ENCODE measurements at places on chromosomes 2 and 18.

- DNase-seq = no peak
Observed at GRCh38 chr18:34048423-34048822, 176.3 kb downstream of the NOL4 start.

DNA sequence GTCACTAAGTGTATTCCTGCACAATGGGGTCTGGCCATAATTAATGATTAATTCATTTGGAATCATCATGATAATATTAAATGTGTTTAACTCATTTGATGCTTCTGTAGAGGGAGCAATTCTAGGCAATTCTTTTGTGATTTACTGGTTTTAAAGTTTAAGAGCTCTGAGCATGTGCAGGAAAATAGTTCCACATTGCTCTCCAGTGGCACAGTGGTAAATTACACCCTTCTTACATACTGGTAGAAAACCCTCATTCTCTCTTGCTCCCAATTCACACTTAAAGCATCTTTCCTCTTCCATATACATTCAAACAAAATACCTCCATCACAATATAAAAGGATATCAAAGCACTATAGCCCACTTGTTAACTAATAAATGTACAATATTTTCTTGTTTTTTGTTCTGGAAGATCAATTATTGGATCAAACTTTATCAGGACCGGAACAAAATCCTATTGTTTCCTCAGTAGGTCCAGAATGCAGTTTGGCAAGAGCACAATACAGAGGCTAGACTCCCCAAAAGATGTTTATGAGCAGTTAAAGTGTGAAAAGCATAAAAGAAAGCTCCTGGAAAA is 844.3 kb downstream of the MBD2 start:
- DNase-seq = no peak

- peak; percentile 86 for DNase-seq
Observed at GRCh38 chr2:43226558-43226954, at the start of gene ZFP36L2. Gene ZFP36L2, minus strand, starts transcription at chr2:43226606. Its CDS starts 291 bp downstream, at chr2:43226315.

DNA sequence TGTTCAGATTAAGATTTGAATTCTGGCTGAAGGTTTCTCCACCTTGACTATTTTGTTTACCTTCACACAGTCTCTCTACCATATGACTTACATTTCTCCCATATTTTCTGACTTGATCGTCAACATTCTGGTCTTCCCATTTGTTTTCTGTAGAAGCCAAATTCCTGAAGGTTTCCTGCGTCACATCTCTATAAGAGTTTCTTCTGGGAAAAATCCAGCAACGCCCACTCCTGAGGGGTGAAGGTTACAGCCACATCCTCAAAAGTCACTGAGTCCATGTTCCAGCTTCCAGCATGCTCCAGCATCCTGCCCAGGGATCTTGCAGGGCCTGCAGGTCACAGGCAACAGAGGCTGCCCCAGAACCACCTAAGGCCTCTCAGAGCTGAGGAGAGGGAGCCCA is 47.5 kb downstream of the NBEAL1 start:
- no peak for DNase-seq

- no peak for DNase-seq
Observed at GRCh38 chr18:79796531-79797405, 970 bp upstream of the KCNG2 start.

DNA sequence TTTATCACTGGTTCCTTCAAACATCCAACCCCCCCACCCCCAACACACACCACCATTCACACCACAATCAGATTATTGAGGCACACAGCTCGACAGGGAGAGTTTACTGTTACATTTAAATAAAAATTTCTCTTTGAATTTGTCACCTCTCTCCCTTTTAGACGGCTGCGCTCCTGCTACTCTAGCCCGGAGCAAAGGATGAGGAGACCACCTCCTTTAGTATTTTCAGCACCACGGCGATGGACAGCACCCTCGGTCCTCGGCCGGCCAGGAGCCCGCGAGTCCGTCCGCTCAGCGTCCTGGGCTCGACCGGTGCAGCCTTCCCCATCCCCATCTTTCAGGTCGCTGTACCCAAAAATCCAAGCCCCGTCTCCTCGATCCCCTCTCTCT is 892 bp downstream of the CELF4 start:
- no peak for DNase-seq

DNA sequence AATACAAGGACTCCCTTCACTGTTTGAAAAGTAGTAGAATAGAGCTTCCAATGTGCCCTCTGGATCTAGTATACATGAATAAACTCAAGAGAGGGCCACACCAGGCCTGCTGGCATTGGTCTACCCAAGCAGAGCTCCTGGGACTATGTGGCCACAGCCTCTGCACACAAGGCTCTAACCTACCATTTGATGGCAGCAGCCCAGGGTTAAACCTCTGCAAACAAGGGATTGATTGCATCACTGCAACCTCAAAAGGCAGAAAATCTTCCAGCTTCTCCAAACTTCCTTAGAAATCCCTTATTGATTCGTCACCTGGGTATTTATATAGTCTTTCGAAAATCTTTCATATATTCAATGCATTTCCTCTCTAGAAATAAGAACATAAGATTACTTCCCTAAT is 147.6 kb upstream of the SETBP1 start:
- DNase-seq = no peak

GRCh38 chr2:11907190-11907589 is 160.8 kb downstream of the LPIN1 start:
- no peak for DNase-seq

DNA sequence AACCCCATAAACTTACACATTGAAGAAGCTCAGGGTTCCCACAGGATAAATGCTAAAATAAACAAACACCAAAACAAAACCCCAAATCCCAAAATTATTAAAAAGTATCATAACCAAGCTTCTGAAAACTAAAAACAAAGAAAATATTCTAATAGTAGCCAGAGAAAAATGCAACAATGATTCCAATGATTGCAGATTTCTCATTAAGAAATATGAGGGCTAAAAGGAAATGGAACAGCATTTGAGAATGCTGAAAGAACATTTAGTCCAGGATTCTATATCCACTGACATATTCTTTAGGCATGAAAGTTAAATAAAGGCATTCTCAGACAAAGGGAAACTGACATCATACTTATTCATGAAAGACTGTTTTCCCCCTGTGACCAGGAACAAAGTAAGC is 212.4 kb downstream of the SLC4A10 start:
- DNase-seq = no peak

GRCh38 chr2:169670215-169670651 is 24.0 kb downstream of the CFAP210 start:
- DNase-seq = no peak

GRCh38 chr2:167946441-167946841 is 301.0 kb downstream of the STK39 start:
- no peak for DNase-seq

GRCh38 chr2:196160101-196160500 is 11.3 kb downstream of the STK17B start:
- no peak for DNase-seq
